ENCODE measurements at places on chromosomes 13 and 19.

GRCh38 chr13:93811071-93811737 lies 584.6 kb downstream of the GPC6 start:
- no peak for DNase-seq

DNA sequence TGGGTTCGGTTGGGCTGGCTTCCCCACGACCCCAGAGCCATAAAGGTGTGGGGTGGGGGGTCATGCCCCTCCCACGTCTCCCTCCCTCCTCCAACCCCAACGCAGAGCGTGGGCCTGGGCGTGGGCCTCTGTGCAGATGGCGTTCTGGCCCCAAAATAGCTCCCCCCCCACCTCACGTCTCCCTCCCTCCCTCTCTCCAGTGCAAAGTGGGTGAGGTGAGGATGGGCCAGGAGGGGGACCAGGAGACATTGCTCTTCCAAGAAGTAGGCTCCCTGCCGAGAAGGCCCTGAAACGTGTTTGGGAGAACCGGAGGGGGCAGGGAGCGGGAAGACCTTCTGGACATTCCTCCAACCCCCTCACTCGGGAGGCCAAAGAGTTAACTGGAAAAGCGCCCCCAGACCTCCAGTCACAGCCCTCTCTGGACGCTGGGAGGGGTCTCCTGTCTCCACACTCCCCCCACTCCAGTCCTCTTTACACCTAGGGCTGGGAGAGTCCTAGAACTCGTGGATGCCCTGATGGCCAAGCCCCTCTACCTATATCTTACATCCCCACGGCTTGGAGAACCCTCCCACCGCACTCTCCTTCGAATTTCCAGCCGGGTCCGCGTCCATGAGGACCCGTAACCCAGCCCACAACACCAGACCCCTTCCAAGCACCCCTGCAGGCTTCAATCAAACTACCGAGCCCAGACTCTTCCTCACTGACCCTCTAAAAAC lies 855 bp downstream of the UNC13A start:
- no peak for DNase-seq

DNA sequence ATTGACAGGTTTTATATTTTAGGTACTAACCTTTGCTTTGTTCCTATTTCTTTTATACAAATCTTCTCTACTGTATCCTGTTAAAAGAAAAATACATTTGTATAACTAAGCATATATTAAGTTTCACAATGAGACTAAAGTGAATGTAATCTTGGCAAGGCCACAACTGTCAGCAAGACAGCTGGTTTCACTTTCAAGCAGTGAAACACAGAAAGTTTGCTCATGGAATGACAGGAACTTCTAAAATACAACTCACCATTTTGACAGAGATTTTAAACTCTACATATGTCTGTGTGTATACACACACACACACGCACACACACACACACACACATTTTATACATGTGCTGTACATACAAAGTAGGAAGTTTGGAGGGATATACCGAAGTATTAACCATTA lies 53.3 kb downstream of the PARP4 start:
- DNase-seq = no peak

DNA sequence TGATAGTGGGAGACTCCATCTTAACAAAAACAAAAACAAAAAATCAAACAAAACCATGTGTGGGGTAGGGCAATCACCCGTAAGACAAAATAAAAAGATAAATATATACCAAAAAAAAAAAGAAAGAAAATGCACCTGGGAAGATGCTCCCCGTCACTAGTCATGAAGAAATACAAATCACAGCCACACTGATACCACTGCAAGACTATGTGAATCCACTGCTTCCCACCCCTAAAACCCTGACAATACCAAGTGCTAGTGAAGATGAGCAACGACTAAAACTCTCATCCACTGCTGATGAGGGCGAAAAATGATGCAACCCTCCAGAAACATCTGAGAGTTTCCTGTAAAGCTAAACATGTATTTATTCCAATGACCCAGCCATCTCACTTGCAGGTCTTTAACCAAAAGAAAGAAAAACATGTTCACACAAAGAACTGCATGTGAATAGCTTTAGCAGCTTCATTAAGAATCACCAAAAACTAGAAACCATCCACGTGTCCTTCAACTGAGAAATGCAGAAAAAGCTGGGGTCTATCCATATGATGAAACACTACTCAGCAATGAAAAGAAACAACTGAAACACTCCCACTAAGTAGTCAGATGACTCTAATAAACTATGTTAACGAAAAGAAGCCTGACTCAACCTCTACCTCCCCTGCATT lies 31.7 kb downstream of the BRD4 start:
- DNase-seq = no peak

DNA sequence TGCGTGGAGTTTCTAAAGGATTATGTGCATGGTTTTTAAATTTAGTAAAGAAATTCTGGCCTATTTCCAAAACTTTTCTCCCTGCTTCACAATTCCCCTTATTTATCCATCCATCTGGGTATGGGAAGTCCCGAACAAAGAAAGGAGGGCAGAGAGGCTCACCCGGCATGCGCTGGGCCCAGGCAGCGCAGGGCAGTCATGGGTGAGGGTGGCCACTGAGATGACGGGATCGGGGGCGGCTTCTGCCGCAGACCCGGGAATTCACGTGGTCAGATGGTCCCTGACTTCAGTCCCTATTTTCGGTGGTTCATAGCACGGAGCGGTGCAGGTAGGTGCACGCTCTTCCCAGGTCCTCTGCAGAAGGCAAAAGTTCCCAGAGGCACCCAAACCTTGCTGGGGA lies 14.5 kb downstream of the IRS2 start:
- DNase-seq = no peak

GRCh38 chr13:100508996-100509395 lies 79.6 kb downstream of the GGACT start:
- DNase-seq = no peak

DNA sequence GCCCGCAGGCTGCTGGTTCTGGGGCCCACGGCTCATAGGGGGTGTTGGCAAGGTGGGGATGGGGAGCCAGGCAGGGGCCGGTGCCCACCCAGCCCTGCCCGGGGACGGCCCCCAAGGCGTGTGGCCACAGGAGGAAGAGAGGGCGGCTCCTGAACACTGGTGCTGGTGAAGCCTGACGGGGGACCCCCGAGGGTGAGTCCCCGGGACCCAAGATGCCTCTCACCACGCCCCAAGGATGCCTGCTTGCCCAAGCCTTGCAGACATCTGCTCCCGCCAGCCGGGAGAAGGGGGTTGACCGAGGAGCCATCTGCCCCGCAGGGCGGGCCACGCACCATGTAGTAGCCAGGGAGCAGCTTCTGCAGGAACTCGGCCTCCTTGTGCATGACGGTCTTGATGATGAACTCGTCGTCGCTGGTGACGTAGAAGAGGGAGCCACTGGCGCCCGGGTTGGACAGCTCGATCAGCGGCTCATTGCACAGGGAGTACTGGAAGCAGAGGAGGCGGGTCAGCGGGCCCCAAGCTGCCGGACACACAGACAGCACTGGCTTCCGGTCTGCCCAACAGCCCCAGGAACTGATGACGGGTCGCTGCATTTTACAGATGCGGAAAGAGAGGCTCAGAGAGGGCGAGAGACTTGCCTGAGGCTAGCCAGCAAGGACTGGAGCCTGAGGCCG lies 29.6 kb upstream of the CACTIN start:
- no peak for DNase-seq

DNA sequence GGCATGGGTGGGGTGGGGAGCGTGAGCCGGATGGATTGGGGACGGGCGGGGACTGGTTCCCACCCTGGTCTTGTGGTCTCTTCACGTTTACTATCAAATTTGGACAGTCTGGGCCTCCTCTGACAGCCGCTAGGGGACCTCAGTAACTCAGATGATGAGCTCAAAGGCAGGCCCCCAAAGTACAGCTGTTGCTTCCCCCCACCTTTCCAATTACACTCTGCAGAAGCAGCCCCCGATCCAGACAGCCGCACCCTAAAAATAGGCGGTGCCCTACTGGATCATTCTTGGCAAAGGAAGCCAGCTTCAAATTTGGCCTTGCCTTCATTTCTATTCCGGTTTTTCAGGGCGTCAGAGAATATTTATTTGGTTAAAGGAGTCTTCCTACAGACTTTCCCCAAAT lies 1.9 kb upstream of the FOXO1 start:
- peak; percentile 55 for DNase-seq

GRCh38 chr13:86462011-86462410 lies 662.8 kb upstream of the SLITRK6 start:
- DNase-seq = no peak

GRCh38 chr19:3034656-3035541 lies 5.8 kb upstream of the TLE2 start:
- DNase-seq = peak; percentile 50

DNA sequence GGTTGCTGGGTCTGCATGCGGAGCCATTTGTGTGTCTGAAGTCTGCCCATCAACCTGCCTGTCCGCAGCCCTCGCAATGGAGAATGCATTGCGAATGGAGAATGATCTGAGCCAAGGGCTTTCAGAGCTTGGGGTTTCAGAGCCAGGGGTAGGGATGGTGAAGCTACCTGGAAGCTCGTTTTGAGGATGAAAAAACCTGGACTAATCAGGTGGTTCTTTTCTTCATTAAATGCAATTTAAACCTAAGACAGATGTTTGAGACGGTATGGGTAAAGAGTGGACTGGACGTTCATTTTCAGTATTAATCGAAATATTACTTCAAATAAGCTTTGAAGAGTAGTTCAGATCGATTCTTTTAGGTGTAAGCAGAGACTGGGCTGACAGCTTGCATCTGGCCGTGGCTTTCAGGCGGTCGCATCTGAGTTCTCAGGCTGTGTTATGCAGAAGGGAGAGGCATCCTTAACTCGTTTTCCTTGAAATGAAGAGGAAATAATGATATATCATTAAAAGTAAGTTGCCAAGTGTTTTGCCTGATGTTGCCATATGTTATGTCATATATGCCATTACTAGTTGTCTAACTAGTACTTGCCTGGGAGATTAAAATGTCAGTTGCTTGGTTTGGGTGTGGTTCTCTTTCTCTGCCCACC lies 801 bp downstream of the MCF2L start:
- DNase-seq = no peak

- DNase-seq = no peak
These were observed 2.8 kb upstream of the CEACAM5 start for GRCh38 chr19:41705393-41706174.

DNA sequence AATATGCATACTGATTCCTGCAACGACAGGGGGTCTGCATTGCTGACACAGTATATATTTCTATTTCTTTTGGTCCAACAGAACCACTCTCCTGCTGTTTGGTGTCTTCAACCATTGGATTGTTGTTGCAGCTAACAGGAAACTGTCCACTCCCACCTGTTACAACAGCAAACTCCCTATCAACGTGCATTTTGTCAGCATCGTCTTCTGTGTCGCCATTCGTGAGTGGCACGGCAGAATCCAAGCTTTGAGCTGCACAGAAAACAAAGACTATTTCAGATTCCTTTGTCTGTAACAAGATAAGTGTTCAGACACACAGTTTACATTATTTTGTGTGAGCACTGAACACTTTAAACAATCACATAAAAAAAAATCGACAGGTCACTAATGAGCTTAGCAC lies 31.3 kb downstream of the ANKRD10 start:
- DNase-seq = no peak

DNA sequence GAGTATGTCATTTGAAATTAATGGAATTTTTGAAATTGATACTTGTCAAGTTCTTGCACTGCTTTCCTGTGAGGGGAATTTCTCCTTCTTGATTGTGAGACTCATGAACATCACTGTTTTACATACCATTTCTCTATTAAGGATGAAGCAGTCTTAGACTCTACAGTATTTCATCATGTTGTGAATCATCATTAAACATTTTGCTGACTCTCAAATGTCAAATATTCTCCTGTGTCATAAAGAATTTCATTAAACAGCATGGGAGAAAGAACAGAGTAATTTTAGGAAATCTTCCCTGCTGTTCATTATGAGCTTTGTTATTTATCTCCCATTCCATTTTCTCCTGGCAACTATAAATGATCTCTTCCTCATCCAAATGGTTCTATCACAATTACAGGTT lies 729.0 kb downstream of the PCDH9 start:
- DNase-seq = no peak

GRCh38 chr19:46270521-46271256 lies 26.2 kb upstream of the HIF3A start:
- DNase-seq = no peak

DNA sequence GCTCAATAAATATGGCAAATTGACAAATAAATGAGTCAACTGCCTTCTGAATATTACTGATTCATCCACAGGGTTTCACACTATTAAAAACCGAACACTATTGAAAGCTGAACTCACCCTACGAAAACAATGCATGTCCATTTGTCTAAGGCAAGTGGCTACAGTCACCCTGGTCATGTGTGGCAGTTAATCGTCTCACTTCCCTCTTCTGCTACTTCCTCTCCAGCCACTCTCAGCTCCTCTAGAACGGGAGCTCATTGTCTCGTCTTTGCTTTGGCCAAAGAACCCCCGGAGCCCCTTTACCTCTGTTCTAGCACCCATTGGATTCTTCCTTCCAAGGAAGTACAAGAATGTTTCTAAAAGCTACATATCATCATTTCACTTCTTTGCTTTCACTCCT lies 74.4 kb upstream of the ZNF599 start:
- no peak for DNase-seq

DNA sequence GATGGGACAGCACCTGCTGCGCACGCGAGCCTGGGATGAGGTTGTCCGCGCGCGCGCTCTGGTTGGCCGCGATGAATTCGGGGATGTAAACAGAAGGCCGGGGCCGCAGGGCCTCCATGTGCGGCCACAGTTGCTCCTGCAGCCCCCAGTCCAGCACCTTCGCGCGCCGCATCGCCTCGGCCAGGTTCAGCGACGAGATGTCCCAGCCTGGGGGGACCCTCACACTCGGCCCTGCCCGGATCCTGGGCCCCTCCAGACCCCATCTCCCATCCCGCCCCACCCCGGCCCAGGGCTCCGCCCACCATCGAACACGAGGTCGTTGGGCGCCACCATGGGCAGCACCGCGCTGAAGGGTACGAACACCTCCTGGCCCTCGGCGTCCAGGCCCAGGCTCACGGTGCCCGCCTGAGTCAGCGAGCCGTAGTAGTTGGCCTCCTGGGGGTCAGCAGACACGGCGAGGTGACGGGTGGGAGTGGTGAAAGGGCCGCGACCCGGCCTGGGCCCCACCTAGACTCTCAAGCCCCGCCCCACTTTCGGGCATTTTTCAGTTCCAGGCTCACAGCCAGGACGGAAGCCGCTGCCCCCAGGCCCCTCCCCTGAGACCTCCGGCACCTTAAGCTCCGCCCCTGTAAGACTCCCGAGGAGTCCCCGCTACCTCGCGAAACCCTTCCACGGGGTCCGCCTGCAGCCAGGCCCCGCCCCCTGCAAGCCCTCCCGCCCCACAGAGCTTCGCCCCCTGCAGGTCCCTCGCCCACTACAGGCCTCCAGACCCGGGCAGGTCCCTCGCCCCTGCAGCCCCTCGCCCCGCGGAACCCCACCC lies 1.1 kb downstream of the ISYNA1 start:
- DNase-seq = peak; percentile 92

GRCh38 chr13:20128459-20128931 lies 32.4 kb downstream of the GJA3 start:
- DNase-seq = no peak

DNA sequence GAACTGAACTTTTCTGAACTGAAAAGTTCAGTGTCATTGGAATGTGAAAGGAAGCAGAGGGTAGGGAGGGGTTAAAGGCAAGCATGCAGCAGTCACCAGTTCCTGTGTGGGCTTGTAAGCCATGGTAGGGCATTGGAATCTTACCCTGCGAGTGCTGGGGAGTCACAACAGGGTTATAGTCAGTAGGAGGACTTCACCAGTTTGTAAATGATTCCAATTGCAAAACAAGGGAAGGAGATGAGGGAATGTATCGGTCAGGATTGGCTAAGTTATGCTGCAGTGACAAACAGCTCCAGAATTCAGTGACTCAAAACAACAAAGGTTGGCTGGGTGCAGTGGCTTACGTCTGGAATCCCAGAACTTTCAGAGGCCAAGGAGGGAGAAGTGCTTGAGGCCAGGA lies 12.8 kb downstream of the LYPD3 start:
- no peak for DNase-seq

- no peak for DNase-seq
These were observed 4.5 kb upstream of the CADM4 start for GRCh38 chr19:43644181-43644580.
